ENCODE measurements at places on chromosomes 11 and 22.

GRCh38 chr11:108216988-108217387 is 5.5 kb downstream of the NPAT start:
- no peak for DNase-seq

DNA sequence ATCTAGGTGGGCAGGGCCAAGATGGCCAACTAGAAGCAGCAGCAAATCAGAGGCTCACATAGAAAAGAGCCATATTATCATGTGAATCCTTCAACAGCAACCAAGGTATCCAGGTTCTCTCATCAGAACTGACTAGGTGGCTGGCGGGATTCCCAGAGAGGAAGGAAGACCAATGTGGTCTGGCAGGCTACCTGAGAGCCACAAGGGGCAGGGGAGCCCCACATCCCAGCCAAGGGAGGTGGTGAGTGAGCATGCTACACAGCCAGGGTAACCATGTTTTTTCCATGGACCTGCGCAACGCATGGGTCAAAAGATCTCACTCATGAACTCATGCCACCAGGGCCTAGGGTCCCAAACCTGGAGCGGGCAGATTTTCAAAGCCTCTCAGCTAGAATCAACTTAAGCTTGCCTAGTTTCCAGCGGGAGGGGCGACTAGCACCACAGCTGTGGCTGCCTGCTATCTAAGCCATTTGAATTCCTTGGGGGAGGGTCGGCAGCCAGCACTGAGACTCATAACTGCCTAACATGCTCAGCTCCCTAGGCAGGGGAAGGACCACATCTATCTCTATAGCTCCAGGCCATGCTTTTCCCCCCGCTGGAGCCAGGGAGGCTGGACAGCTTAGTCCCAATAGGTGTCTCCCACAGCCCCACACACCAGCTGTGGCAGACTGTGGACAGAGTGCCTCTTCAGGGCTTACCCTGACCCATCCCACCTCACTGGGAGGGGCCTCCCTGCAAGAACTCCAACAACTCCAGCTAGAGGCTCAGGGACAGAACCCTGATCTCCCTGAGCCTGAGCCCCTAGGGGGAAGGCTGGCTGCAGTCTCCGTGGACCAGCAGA is 28.7 kb upstream of the CASP12 start:
- DNase-seq, result no peak

DNA sequence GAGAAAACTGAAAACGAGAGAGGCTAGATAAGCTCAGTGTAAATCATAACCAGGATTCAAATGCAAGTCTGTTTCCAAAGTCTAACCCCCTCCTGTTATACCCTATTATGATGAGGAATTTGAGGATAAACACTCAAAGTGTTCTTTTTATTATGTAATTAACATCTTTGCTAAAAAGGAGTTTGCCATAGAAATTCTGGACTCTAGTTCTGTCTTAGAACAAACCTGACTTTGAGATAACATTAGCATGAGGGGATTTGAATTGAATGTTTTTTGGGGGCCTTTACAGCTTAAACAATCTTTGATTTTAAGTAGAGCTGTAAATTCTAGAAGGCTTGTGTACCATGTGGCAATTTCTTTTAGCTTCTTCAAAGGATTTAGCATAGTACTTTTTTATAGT is 9.5 kb downstream of the C11orf54 start:
- DNase-seq, result no peak

DNA sequence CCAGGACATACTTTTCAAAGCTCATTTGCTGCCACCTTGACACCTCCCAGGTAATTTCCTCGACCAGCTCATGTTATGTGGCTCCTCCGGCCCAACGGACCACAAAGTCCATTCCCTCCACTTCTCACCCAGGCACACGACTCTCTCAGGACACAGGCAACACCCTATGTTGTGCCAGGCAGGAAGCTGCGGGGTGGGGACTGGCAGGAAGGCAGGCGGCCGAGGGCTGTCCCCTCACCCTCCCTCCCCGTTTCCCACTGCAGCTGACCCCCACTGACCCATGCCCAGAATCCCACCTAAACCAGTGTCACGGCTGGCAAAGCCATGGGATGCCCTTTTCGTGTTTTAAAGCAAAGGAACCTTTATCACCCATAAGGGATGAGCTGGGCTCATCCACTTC is 20.8 kb downstream of the CELSR1 start:
- no peak for DNase-seq

GRCh38 chr11:78655561-78655960 is 80.9 kb upstream of the NARS2 start:
- DNase-seq, result no peak

DNA sequence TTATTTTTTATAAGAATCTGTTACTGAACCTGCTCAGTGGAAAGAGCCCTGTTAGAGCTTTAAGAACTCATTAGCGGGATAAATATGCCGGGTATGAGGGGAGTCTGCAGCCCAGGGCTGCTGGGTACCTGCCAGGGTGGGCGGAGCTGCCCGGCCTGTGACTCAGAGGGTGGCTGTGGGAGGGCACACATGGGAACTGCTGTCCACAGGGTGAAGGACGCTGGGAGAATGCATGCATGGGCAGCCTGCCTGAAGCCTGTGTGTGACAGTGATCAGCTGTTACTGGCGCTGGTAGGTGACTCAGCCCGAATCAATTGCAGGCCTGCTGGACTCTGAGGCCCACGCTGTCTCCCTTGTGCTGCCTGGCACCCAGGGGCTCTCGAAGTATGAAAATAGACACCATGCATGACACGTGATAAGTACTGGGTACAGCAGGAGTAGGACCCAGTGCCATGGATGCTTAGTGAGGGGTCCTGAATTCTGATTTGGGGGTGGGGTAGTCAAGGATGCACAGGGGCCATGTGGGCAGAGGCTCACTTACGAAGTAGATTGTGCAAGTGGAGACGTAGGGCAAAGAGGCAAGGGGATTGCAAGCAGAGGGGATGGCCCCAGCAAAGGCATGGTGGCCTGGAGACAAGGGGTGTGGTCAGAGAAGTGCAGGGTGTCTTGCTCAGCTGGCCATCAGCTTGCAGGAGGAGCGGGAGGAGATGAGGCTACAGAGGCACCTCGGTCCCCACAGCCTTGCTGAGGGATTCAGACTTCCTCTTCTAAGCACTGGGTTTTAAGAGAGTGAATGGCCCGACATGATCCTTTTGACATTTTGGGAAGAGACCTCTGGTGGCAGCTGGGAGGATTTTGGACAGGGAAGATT is 36.5 kb downstream of the GRIK4 start:
- no peak for DNase-seq

DNA sequence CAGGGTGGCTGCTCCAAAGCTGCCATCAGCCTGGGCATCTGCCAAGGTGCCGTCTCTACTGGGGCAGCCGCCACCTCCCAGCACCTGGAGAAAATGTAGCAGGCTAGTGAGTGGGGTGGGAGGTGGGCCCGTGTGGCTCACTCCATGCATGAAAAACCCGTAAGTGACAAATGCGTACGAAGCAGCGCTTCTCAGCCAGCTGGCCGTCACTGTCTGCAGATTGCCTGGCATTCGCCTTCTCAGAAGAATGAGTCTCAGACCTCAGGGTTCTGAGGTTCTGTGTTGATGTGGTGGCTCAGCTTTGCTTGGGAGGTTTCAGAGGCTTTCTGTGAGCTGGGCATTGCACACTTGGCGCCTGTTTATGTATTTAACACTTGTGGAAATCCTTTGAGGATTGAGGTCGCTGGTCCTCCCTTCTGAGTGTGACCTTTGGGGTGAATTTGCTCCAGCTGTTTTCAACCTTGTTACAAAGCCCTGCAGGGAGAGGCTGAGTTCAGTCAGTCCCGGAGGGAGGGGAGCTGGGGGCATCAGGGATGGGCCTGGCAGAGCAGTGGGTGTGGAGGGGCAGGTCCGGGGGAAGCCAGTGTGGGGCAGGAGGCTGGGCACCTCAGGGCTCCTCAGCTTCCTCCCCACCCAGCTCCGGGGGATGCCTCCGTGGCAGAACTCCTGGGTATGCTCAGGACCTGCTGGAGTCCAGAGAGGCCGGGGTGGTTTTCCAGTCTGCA is 977.0 kb downstream of the TBC1D22A start:
- DNase-seq, result no peak

DNA sequence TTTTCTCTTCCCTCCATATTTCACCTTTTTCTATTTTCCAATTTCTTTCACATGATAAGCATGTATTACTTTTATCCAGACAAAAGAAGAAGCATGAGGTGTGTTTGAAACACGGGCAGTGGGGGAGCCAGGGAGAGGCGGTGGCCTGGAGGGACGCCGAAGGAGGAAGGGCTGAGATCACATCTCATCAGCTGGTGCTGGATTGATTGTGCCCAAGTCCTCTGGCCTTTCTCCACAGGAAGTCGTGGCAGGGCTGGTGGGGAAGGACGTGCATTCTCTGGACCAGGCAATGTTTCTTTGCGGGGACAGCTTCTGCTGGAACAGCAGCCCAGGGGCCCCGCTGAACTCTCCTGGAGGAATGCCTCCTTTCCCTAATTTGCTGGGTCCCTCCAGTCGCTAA is 82.9 kb downstream of the MIAT start:
- DNase-seq, result no peak

DNA sequence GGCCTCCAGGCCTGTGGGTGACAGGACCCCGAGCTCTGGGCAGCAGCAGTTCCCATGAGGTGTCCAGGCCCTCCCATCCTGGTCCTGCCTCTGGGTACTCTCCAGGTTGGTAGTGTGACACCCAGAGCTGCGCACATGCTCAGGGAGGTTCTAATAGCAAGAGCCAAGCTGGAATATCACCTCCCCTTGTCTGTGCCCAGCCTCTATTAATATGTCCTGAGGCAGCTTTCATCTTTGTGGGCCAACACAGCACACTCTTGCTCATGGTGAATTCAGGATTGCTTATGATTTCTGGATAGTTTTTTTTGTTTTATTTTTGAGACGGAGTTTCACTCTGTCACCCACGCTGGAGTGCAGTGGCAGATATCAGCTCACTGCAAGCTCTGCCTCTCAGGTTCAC is 3.3 kb downstream of the P2RX6 start:
- DNase-seq, result no peak

- no peak for DNase-seq
These were observed 230.6 kb upstream of the PDGFD start for GRCh38 chr11:104394508-104394907.

DNA sequence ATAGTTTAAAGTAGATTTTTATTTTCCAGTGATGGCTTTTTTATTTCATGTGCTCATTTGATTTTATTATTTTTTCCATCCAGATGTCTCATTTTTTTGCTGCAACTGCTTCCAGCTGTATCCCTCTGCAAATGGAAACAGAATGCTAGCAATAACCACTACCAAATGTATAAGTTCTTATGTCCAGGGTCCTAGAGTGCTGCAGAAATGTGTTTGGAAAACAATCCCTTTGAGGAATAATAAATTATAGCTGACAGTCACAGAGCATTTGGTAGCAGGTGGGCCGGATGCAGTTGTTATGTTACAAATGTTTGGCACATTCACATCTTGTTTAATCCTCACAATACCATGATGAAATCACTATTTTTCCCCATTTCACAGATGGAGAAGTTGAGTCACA is 300.7 kb upstream of the PDGFD start:
- DNase-seq, result no peak

GRCh38 chr11:86724137-86724536 is 51.7 kb upstream of the ME3 start:
- no peak for DNase-seq

Data from NAMALWA (cell line).